Fibroblast of the aortic adventitia (primary cell): ENCODE measurements at places on chromosomes 1 and 21. TPM values are rescaled to one million over a fixed set of nuclear protein-coding genes. Genes with fewer than 3 reads are reported as not detected.

DNA sequence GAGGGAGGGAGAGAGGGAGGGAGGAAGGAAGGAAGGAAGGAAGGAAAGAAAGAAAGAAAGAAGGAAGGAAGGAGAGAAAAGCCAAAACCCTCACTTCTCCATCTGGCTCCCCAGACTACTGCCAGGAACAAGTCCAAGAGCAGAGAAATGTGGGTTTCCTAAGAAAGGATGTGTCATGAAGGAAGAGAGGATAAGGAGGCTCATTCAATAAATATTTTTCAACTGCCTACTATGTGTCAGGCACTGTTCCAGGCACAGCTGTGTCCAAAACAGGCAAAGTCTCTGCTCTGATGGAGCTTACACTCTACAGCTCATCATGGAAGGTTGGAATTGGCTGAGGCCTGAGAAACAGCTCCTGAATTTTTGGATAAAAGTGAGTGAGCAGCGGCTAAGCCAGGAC, 42.6 kb upstream of the ATP2B4 start:
- DNase-seq = peak; percentile 66

The ORC1 gene
- total RNA-seq = 0.49 and 12.6 TPM in 2 replicates

GRCh38 chr1:92623187-92623778, 136.6 kb upstream of the GFI1 start:
- DNase-seq = peak; percentile 30

GRCh38 chr1:192998536-192998935, 60.6 kb downstream of the UCHL5 start:
- DNase-seq = no peak

DNA sequence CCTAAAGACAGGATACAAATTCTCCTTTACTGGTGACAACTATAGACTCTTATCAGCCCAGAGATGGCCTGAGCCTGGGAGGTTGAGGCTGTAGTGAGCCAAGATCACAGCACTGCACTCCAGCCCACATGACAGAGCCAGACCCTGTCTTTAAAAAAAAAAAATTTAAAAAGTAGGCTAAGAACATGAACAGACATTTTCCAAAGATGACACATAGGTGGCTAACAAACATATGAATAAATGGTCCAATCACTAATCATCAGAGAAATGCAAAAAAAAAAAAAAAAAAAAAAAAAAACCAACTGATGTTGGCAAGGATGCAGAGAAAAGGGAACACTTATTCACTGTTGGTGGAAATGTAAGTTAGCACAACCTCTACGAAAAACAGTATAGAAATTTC, 65.0 kb downstream of the TOR3A start:
- DNase-seq = no peak

DNA sequence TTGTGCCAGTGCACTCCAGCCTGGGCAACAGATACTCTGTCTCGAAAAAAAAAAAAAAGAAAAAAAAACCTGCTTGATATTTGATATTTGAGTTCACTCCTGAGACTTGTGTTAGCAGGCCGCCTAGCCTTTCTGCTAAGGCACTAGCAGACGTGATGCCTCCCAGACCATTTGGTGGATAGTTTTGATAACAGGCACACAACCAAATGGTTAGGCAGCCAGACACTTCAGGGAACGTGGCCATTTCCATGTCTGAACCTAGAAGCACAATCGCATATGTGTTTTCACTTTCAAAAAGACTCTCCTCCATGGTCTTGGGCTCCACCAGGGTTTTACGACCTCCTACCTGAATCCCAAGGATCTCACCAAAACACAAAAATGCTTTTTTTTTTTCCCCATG, 1319.5 kb downstream of the BRINP3 start:
- no peak for DNase-seq
